Stimulated activated CD8-positive, alpha-beta memory T cell treated with anti-CD3 and anti-CD28 coated beads, Interleukin-4, amount 100 ng/mL, for 1 hour (primary cell): ENCODE measurements at places on chromosomes 16 and 17.

- DNase-seq, result no peak
Measured at GRCh38 chr16:261031-261691, 14.6 kb downstream of the RGS11 start.

GRCh38 chr16:2692251-2692947 lies 10.1 kb downstream of the KCTD5 start:
- DNase-seq, result no peak

GRCh38 chr17:12407495-12408252 lies 258.0 kb upstream of the MYOCD start:
- DNase-seq, result no peak

DNA sequence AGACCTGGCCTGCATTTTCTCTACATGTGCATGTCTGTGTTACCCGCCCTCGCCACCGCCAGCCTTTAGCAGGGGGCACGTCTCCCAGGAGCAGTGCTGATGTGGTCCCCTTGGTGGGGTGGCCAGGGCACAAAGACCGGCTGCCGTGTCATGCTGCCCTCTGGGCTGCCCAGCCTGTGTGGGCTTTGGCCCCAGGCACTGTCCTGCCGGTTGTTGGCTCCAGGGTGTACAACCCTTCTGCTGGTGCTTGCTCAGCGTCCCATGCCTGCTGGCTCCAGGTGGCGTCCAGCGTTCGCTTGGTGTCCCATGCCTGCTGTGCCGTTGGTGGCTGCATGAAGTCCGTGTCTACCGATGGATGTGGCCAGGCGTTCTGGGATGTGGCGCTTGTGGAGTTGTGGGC lies 4.1 kb downstream of the BAIAP2 start:
- DNase-seq, result no peak

DNA sequence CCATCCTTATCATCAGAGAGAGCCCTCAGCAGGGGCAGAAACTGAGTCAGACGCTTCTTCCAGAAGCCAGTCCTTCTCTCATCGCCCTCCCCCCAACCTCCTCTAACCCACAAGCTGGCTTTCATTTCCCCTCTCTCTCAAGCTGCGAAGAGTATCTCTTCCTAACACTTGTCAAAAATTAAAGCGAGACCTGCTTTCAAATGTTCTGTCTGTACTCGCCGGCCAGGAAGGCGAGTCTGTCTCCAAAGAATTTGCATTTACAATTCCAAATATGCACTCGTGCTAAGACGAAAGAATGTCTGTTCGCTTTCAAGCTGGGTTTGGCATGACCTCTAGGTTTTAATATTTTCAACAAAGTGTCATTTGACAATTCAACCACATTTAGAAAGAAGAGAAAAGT lies 140.4 kb downstream of the RGS9 start:
- DNase-seq, result no peak

- DNase-seq, result no peak
Measured at GRCh38 chr16:84068783-84069462, 26.3 kb upstream of the SLC38A8 start.

DNA sequence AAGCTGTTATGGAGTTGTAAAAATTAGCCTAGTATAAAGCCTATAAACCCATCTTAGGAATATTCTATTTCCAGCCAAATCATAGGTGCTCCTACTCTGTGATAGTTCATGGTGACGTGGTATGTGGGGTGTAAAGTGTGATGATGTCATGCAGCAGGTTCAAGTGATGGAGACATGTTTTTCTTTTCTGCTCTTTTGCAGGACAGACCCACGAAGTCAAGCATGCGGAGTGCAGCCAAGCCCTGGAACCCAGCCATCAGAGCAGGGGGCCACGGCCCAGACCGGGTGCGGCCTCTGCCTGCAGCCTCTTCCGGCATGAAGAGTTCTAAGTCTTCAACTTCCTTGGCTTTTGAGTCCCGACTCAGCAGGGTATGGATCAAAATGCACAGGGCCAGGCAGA lies 87.3 kb downstream of the SPECC1 start:
- no peak for DNase-seq

GRCh38 chr17:79813297-79814126 lies 16.6 kb upstream of the CBX8 start:
- no peak for DNase-seq

DNA sequence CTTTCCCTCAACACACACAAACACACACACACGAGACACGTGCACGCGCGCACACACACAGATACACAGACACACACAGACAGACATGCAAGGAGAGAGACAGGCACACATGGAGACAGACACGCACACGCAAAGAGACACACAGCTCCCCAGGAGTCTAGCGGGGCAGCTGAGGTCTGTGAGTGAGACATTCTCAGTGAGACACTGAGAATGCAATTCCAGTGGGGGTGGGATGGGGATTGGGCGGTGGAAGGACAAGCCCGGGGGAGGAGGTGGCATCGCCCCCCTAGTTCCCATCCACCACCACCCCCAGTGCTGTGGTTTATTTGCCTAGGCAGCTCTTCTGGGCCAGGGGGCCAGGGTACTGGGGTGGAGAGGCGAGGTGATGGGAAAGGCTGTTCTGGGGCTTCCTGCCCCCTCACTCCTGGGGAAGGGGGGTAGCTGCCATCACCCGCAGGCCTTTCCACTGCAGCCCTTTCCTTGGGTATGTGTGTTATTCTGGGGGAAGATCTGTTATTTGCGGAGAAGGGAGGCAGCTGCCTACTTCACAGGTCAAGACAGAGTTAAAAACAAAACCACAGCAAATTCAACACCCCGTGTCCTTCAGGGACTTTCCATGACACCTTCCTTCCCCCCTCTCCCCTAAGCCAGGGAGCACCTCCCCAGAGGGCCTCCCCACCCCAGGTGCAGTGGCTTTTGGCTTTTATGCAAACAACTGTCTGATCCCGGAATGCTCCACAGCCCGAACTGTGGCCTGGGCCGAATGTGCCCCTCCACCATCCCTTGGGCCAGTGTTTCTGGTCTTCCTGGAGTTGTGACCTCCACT lies 18.0 kb downstream of the GRB7 start:
- DNase-seq, result no peak

DNA sequence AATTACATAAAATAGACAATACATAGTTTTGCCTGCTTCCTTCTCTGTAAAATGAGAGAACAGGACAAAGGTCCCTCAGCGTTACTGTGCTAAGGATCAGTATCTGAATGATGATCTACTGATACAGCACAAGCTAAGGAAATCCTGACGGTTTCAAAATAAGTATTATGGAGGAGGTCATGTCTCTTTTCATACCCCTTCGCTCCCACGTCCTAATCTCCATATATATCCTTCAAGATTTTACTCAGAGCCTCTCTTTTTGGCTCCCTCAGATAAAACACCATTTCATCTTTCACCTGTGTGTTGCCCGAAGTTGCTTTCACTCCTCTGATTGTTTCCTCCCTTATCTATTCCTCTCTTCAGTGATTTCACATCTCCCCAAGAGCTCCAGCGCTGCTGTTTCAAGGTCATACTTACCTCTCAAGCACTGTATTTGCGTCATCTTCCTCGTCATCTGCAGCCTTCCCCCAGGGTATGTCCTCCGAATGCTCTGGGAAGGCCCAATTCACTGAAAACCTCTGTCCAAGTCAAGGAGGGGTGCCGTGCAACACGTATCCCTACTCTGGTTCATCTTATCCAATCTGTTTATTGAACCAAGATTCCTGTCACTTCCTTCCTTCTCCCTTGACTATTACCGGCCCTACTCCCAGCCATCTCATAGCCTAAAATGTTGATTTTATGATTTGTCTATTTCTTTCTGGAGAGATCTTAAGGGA lies 1.2 kb upstream of the BLTP2 start:
- no peak for DNase-seq

- no peak for DNase-seq
Measured at GRCh38 chr17:38448208-38448771, 20.0 kb downstream of the ARHGAP23 start.

DNA sequence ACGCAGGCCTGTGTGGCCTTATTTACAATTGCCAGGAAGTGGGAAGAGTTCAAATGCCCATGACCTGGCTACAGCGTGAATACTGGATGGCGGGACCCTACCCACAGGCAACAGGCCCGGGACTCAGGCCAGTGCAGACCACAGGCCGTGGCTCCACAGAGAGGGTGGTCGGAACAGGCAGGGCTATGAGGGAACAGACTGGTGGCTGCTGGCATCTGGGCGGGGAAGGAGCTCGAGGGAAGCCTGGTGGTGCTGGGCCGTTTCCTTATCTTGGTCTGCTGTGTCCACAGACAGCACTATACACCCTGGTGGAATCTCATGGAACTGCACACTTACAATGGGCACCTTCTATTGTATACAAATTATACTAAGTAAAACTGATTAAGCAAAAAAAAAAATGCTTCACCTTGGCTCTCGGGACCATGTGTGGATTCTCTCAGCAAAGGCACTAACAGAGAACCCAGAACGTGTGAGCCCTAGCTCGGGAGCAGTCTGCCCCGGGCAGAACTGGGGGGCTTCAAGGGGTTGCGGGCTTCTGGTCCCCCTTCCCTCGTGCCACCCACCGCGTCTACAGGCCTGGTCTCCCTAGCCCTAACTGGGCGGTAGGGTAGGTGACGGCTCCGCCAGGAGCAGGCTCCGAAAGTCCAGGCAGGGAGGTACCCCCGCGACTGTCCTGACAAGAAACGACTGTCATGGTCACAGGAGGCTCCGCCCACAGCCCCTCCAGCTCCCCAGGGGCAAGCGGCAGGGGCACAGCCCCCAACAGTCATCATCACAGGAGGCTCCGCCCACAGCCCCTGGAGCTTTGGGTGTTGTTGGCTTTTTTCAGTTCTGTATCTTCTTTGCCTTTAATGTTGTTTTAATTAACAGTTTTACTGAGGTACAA lies 21.8 kb downstream of the CEP131 start:
- no peak for DNase-seq

- DNase-seq, result no peak
Measured at GRCh38 chr16:70635336-70636016, 10.9 kb upstream of the IL34 start.

DNA sequence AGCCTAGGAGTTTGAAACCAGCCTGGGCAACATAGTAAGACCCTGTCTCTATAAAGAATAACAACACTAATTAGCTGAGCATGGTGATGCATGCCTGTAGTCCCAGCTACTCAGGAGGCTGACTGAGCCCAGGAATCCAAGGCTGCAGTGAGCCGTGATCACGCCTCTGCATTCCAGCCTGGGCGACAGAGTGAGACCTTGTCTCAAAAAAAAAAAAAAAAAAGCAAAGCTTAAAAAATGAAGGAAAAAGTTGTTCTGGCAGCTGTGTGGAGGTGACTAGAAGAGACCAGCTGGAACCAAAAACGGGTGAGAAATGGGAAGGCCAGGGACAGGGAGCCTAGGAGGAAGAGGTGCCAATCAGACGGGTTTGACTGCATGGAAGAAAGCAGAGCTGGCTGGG lies 4.2 kb downstream of the BCL7C start:
- no peak for DNase-seq

GRCh38 chr17:27264068-27264812 lies 29.7 kb upstream of the WSB1 start:
- no peak for DNase-seq

DNA sequence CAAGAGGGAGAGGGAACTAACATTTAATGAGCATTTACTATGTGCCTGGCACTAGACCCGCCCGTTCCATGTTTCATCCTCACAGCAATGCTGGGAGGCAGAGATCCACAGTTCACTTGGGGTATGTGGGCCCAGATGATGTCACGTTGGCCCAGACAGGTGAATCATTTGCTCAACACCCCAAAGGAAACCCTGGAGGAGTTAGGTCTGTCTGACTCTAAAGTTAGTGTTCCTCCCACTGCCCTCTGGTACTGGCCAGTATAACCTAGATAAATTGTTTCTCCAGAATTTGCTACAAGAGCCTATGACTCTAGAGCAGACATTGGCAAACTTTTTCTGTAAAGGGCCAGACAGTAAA lies 164.6 kb downstream of the VPS53 start:
- no peak for DNase-seq

DNA sequence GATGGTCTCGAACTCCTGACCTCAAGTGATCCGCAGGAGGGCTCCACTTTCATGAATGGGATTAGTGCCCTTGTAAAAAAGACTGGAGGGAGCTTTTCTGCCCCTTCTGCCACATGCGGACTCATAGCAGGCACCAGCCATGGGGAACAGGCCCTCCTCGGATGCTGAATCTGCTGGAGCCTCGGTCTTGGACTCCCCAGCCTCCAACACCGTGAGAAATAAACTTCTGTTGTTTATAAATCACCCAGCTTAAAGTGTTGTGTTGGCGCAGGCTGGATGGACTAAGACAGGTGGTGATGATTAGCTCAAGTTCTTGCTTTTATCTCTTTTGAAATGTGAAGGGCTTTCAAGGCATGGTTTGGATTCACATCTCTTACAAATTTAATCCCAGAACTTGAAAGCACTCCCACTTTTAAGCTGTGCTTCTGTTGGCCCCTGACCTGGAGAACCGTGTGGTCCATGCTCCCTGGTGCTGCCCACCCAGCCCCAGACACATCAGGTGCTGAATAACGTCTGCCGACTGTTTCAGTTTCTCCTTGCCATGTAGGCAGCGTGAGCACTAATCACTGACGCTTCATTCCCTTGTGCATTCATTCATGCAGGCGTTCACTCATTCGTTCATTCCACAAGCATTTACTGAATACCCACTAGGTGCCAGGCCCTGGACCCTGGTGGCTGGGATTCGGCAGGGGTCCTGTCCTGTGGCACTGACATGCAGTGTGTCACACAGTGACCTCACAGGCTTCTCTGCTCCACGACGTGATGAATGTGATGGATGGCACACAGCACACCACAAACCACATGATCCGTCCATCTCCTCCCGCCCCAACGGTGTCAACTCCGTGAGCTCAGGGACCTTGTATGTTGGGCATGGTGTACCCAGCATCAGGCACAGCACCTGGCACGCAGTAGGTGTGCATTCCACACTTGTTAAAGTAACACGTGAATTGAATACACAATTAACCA lies 8.9 kb downstream of the CIBAR2 start:
- DNase-seq, result no peak

DNA sequence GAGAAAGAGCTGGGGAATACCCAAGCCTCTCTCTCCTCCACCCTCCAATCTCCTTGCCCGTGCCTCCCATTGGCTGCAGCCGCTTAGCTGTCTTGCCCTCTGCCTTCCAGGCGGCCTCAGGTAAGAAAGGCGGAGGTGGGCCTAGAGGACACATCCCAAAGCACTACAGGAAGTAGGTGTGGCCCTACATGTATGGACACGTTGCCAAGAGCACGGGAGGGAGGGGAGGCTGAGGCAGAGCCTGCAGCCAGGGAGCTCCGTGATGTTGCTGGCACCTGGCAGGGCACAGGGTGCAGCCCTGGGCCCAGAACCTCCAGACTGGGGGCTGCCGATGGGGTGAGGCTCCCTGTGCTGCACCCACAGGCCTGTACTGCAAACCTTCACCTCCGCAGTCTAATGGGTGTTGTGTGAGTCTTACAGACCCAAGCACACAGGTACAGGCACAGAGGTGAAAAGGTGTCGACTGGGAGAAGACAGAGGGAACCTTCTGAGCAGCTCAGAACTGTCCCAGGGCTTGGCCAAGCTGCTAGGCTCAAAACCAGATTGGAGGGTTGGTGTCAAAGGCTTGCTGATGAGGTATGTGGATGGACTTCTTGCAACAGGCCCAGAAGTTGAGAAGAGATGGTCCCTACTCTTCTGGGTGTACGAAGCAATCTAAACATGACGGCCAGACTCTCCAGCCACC lies 23.5 kb upstream of the FOXK2 start:
- no peak for DNase-seq

GRCh38 chr16:31874366-31875111 lies 932 bp downstream of the ZNF267 start:
- DNase-seq, result no peak

GRCh38 chr17:7651097-7651664 lies 455 bp downstream of the ATP1B2 start:
- no peak for DNase-seq

GRCh38 chr16:57735755-57736418 lies at the start of gene KATNB1:
KATNB1 (plus strand) TSS chr16:57735770; CDS start chr16:57737244, 1,474 bp downstream.
- no peak for DNase-seq
